ENCODE measurements at places on chromosomes 1 and 21.

- no peak for DNase-seq
Observed at GRCh38 chr1:193685986-193686385, 499.6 kb upstream of the B3GALT2 start.

GRCh38 chr1:18134324-18135046 lies 26.9 kb downstream of the IGSF21 start:
- no peak for DNase-seq

- no peak for DNase-seq
Observed at GRCh38 chr1:31063631-31064030, 1.9 kb downstream of the PUM1 start.

DNA sequence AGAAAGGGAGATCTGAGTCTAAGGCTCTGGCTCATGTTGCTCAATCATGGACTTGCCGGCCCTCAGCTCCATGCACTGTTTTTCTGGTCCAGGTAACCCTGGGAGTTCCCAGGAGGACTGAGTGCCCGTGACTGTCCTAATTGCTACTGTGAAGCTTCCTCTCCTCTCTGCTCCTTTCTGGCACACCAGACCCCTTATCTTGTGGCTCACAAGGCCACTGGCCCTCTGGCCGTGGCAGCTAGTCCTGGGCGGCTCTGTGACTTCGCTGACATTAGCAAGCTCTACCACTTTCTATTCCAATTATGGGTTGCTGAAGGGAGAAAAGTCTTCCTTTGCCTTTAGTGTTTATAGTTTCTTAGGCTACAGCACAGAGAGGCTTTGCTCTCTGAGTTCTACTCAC lies 380.2 kb downstream of the RWDD3 start:
- DNase-seq: no peak

GRCh38 chr21:30638686-30639085 lies 3.7 kb downstream of the KRTAP20-2 start:
- DNase-seq: no peak

DNA sequence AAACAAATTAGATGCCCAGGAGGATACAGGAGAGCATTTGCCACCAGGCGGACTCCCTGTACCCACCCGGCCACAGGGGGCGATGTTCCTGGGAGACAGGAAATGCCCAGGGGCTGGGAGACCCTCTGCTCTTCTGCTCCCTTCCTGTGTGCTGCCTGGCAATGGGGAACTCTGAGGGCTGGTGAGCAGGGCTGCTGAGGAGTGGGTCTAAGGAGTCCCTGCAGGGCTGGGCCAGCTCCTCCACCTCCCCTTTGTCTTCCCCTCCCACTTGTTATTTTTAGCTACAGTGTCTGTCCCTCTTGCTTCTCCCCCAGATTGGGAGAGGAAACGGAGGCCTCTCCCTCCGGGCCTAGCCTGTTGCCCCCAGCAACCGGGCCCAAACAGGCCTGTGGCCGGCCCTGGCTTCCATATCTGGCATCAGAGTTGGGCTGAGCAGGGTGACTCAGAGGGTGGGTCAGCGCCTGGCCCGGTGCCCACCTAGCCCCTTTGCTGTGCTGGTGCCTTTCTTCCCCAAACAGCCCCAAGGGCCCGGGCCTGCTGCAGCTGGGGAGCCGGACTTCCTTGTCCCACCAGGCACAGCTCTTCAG lies 11.6 kb downstream of the LMNA start:
- DNase-seq: peak; percentile 80

DNA sequence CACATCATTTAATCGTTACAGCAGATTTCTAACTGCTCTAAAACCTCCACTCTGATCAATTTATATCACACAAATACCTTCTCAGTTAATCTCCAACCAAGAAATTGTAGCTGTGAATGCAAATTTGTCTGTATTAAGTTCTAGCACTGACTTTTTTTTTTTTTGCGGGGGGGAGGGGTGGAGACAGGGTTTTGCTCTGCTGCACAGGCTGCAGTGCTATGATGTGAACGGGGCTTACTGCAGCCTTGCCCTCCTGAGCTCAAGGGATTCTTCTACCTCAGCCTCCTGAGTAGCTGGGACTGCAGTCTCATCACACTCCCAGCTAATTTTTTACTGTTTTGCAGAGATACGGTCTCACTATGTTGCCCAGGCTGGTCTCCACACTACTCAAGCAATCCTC lies 163.6 kb downstream of the RERE start:
- no peak for DNase-seq

DNA sequence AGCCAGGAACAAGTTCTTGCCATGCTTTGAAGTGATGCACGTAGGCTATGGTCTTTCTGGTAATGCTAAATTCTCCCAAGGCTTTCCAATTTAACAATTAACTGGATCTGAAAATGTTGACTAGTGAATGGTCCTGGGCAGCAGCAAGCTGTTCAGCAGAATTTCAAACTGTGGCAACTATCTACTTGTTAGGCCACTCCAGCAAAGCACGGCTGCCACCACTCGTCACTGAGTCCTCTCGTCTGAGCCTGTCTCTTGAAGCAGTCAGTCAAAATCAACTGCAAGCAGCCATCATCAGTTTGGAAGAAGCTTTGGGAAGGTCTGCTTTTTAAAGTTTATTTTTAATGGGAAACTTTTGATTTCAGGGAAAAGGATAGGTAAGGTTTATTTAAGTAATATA lies 6.1 kb downstream of the FLVCR1 start:
- no peak for DNase-seq

DNA sequence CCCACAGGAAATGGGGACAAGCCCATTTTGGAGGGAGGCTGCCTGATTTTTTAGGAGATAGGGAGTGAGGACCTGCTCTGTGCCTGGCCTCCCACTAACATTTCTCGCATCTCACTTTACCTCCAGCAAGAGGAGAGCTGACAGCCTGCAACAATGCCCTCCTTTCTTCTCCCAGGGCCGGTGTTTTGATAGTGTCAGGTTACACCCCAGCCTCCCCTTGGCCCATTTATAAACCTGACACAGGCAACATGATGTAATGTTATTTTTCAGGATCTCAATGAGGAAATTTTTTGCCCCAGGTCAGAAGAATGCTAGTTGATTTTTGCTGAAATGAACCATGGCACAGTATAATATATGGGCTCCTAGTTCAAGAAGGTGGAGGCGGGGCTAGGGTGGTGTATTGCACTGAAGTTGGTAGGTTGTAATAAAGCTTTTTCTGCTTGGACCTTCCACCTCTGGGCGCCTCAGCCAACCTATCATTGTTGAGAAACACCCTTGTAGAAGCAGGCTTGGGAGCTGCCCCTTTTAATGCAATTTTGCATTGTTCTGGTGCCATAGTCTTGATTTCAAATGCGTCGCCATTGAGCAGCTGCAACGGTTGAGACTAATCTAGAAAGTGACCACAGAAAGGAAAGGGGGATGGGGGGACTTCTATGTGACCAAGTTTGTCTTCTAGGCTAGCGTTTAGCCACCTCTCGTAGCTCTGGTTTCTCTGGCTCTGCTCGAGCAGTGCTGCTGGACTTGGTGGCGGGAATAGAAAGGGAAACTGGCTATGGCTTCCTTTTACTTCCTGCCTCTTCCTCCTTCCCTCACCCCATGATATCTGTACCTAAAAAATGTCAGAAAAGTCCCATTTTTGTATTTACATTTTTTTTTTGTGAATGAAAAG lies 53.0 kb downstream of the PBX1 start:
- no peak for DNase-seq

- no peak for DNase-seq
Observed at GRCh38 chr1:160499631-160500030, 23.4 kb downstream of the SLAMF6 start.

DNA sequence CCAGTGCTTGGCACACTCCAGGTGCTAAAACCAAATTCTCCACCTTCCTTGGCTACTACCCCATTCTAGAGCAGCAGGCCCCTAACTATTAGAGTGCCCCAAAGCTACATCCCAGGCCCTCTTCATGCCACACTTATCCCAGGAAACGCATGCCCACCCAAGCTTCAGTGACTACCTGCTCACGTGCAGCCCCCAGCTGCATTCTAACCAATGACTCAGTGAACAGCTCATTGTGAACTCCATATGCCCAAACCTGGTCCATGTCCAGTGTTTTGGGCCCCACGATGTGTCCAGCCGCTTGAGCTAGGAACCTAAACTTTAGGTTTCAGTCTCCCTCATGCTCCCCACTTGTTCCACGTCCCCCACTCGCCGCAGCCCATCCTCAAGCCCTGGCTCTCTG lies 41.5 kb downstream of the NKAIN1 start:
- DNase-seq: no peak

DNA sequence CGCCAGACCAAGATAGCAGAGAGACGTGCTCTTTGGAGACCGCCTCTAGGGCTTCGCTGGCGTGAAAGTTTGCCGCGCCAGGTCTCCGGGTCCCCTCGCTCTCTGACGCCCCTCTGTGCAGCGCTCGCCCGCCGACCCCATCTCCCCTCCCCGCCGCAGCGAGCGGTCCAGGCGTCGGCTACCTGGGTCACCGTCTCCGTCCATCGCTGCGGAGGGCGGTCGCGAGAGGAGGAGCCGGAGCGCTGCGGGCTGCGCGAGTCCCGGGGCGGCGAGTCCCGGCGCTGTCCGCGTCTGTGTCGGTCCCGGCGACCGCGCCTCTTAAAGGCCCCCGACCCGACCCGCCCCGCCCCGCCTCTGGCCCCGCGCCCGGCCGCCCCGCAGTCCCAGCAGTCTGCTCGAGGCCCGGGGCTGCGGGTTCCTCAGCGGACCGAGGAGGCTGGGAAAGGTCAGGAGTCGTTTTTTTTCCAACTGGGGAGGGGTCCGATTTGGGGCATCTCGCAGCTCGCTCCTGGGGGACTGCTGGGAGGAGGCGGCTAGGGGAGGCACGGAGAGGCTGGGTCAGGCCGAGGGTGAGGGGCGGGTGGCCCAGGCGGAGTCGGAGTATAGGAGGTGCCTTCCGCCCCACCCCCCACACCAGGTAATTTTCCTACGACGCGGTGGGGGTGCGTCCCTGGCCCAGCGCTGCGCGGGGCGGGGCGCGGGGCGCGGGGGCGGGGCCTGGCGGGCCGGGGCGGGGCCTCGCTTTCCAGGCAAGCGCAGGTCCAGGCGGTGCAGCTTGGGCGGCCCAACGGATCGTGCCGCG lies at the start of the genes FBXO2 and FBXO44:
FBXO2 (minus strand) TSS at position 293 of the 802 bp plus-strand sequence; CDS start at position 204, 89 bp downstream.
FBXO44 (plus strand) TSS at position 741 of the 802 bp plus-strand sequence. CDS start 959 bp downstream, outside the sequence.
- peak; percentile 76 for DNase-seq

DNA sequence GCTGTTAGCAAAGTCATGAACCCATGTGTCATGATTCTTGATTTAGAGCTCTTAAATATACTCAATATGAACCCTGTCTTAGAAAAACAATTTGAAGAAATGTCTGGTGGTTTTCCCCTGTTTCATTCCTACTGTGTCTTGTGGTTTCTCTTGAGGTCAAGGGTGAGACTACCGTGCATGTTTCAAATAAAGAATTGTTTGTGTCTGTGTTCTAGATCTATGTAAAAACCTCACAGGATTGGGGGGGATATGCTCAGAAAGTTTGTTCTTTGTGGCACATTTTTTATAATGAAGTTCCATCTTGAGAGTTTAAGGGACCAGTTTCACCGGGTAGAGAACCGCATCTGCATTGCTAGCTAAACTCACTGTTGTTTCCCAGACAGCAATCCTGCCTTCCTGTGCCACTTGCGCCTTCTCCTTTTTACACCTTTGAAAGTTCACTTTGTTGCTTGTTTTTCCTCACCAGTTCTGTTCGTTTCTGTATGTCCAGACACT lies 30.9 kb upstream of the CACYBP start:
- DNase-seq: no peak

DNA sequence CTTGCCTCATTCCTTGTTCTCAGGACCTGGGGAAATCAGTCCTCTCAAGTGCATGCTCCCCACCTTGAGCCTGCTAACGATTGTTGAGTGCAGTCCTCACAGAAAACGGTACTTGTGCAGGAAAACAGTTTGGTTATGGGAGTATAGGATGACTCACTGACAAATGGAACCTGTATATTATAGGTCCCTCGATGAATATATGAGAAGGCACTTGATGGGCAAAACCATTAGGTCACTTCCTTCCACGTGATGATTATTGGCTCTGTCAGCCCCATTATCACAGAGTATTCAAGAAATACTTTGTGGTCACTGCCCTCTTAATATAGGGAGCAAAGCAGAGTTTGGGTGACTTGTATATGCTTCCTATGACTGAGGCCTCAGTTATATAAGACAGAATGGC lies 6.2 kb downstream of the CCDC17 start:
- no peak for DNase-seq

GRCh38 chr1:14555091-14555490 lies 43.4 kb upstream of the KAZN start:
- DNase-seq: no peak

- DNase-seq: no peak
Observed at GRCh38 chr21:36075171-36075570, 5.3 kb downstream of the CBR1 start.

GRCh38 chr1:227318853-227319607 lies 738 bp upstream of the CDC42BPA start:
- DNase-seq: no peak

DNA sequence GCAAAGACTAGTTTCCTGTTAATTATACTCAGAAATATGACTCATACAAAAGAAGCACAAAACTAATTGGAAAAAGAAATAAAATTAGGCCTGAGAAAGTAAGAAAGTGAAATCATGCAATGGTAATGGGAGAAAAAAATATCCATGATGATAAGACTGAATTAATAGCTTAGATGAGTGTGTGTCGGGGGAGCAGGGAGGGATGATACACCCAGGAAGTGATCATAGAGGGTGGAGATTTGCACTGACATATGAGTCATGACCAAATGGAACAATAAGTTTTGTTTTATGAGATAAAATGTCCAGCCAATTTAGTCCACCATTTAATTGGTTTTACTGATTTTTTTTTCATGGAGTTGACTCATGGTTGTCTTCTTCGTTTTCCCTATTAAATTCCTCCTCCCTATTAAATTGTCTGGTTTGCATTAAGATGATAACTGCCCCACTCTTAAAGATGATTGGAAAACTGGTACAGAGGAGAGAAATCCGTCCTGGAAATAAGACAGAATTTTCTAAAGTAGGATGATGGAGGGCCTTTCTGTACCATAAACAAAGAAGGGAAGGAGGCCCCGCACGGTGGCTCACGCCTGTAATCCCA lies 111.7 kb upstream of the KCNJ6 start:
- no peak for DNase-seq

DNA sequence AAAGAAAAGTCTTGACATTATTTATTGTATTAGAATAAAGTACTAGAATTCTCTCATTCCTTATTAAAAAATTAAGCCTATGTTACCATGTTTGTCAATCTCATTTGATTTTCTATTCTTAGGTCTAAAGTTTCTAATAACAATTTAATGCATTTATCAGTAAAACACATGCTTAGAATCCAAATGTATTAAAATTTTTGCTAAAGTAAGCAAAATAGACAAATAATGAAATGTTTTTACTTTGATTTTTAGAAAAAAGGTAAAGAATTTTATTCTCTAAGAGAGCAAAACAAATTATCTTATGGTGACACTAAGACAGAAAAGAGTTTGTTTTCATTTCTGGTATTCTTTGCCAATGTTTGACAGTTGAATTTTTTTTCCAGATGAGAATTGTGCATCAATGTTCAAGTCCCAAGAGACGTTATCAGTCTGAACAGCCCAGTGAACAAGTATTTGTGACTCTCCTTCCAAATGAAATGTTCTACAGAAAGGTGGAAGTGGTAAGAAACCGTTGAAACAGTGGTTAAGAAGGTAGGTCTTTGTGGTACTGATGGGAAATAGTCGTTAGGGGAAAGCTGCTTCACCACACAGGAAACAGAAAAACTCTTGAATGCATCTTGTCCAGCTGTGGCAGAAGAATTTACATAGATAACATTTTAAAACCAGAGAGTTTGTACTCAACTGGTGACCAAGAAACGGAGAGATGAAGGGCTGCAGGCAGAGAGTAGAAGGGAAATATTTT lies 402.5 kb downstream of the PTPRC start:
- DNase-seq: no peak

- no peak for DNase-seq
Observed at GRCh38 chr1:230458509-230458908, 32.4 kb upstream of the PGBD5 start.

All from stimulated activated naive CD8-positive, alpha-beta T cell treated with anti-CD3 and anti-CD28 coated beads, Interleukin-15, Interleukin-2, amounts not matched to agents 100 U/mL and 50 U/mL, for 24 hours (primary cell).